ENCODE measurements at places on chromosomes 12 and 14.

DNA sequence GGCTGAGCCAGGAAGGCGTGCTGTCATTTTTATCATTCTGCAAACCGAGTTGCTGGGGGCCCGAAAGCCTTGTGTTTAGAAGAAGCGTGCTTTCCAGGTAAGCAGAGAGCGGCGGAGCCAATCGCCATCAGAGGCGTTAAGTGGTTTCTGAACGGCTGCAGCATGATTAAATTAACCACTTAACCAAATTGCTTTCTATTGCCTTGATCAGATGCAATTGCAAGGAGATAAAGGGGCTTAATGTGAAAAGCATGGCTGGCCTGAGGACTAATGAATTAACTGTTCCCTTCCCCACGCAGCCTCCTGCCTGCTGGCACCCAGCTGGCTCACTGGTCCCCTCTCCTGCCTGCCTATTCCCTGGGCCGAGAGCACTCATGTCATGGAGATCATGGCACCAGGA lies 36.6 kb upstream of the CHGA start:
- DNase-seq, result no peak

DNA sequence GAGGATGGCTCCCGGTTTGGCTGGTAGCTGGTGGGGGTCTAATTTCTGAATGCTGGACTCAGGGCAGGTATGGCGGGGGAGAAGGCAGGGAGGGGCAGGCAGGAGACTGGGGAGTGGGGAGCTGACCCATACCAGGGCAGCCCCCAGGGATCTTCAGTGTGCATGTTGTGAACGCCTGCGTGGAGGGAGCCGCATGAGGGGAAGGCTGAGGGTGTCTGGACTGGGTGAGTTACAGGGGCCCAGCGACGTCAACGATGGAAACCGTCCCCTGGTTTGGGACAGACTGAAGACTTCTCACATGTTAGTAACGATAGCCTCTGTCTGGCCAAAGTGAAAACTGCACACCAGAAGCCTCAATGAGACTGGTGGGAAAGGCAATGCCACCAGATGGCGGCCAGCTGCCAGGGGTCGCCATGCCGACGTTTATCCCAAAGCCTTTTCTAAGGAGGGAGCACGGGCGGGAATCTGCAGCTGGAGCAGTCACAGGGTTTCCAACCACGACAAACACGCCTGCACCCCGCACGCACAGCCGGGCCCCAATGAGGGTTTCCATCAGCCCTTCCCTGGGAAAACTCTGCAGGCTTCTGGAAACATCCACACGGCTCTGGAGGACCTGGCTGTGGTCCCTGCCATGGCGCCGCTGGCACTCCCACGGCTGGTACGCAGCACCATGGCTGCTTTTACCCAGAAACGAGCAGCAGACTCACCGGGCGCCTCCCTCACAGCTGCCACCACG lies 14.0 kb downstream of the PGAM5 start:
- no peak for DNase-seq

DNA sequence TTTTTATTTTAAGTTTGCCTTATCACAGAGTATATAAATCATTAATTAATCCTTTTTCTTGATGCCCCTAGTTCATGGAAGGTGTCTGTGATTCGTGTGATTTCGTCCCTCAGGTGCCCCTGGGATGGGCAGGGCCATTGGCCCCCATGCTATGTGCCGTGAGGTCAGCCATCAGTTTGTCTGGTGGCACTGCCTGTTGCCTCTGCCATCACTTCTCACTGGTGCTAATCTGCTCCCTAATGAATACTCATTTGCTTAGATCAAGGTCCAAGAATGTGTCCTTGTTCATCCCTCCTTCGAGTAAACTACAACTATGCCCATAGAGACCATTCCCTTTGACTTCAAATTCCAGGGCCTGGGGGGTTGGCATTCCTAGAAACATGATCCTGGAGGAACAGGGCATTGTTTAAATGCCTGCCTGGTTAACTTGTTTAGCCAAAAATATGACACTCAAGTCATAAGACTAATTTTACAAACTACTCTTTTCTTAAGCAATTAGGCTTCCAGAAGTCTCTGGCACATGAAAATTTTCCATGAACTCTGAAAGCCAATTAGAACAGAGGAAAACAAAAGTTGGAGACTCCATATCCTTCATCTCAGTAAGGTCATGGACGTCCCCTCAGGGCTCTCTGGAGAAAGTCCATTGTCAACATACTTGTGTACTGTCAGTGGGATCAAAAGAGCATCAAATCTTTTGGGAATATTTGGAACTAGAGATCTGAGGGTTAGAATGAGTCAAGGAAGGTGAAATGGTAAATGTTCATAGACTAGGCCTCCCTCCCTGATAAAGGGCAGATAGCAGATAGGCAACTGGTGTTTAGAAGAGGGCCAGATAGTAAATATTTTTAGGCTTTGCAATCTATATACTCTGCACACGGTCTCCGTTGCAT lies 90.9 kb upstream of the PLXNC1 start:
- DNase-seq, result no peak

DNA sequence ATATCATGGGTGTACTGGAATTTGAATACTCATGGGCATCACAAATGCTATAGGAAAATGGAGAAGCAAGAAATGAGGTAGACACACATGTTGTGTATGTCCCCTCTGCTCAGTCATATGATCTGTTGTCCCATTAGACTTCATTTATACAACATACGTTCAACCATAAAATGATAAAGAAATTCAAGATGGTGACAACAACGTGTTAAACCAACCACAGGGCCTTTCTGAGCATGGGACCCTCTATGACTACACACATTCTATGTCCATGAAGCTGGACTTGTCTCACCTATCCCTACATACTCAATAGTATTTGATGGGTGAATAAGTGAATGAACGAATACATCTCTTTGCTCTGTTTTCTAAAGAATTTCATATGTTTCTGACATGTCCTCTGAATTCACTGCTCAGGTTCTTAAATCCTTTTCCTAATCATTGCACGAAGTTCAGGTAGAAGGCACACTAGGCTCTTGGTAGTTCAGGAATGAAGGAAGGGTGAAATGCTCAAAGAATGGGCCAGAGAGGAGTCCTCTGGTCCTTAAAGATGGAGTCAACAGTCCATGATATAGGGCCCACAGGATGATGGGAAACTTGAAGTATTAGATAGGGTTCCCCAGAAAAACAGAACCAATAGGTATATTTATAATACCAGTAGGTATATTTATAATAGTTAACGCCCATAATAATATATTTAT lies 105.7 kb upstream of the PPM1H start:
- no peak for DNase-seq

GRCh38 chr12:19248929-19249602 lies 119.5 kb downstream of the PLEKHA5 start:
- DNase-seq, result no peak

DNA sequence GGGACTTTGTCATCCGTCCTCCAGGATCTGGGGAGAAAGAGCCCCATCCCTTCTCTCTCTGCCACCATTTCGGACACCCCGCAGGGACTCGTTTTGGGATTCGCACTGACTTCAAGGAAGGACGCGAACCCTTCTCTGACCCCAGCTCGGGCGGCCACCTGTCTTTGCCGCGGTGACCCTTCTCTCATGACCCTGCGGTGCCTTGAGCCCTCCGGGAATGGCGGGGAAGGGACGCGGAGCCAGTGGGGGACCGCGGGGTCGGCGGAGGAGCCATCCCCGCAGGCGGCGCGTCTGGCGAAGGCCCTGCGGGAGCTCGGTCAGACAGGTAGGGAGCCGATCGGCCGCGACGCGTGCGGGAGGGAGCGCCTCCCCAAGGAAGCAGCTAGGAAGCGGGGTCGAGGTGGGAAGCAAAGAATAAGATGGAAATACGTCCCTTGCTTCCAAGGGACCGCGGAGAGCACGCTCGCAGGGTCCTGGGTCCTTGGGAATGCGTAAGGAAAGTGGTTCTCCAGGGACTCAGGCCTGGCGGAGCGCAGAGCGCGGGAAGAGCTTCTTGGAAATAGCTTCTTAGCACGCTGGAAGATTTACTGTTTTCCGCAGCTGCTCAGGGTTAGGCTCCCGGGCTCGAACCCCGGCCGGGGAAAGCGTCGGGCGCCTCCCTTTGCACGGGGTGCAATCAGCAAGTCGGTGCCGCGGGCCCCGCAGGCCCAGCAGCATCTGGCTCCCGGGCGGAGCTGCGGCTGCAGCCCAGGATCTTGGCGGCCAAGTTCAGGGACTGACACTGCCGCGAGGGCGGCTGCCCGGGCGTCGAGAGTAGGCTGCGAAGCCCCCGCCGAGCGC lies 457 bp downstream of the SOCS2 start:
- DNase-seq, result peak; percentile 24

- no peak for DNase-seq
These were observed 189.9 kb upstream of the CNTN1 start for GRCh38 chr12:40502322-40502721.

GRCh38 chr12:107677671-107678070 lies 7.9 kb upstream of the PWP1 start:
- no peak for DNase-seq

- DNase-seq, result no peak
These were observed 16.5 kb downstream of the SEL1L start for GRCh38 chr14:81516986-81517797.

DNA sequence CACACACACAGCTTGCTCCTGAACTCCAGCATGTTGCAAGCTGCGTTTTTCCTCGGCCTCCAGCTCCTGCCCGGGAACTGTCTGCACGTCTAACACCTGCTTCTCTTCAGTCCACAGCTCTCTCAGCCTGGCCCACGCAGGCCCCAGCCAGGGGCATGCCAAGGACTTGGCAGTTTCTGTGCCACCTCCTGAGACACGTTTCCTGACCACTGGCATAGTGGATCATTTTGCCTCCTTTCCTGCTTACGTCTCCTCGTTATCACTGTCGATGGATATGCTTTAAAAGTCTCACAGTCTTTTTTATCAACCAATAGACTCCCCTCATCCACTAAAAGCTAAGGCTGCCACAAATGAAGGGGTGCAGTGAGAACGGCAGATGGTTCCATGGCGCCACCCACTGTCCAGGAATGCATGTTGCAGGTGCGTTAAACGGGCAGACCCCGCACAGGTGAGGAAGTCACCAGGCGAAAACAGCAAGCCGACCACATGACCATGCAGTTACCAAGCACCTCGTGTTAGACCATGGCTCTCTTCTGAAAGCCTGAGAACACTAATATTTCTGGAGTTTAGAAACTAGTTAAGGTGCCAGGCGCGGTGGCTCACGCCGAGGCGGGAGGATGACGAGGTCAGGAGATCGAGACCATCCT lies 14.7 kb upstream of the TEAD4 start:
- DNase-seq, result peak; percentile 58

Data from activated T-cell treated with anti-CD3 and anti-CD28 coated beads for 48 hours (primary cell).